A172 (cell line): ENCODE measurements at places on chromosomes 2 and 18. TPM values are rescaled to one million over a fixed set of nuclear protein-coding genes. Genes with fewer than 3 reads are reported as not detected.

Gene EVA1A
- 24.6 and 38.3 TPM in 2 replicates for total RNA-seq

Gene GMPPA
- 52.5 and 54.7 TPM in 2 replicates for total RNA-seq

Gene BOLL
- not detected in 2 replicates for total RNA-seq

Gene GRP
- total RNA-seq = not detected in 2 replicates

Gene AFF3
- total RNA-seq = 1.9 and 6.7 TPM in 2 replicates

Gene UPP2
- total RNA-seq = not detected in 2 replicates

Gene FBXO48
- 0.43 and 0.67 TPM in 2 replicates for total RNA-seq

Gene SCN9A
- 6.3 and 8.2 TPM in 2 replicates for total RNA-seq

Gene MYO7B
- 1.6 and 6.1 TPM in 2 replicates for total RNA-seq

Gene ATP6V1C2
- 0.14 and 0.16 TPM in 2 replicates for total RNA-seq

Gene VWC2L
- total RNA-seq = not detected in 2 replicates

Gene G6PC2
- total RNA-seq = not detected in 2 replicates

Gene IL36RN
- not detected in 2 replicates for total RNA-seq

Gene MBP
- not detected in 2 replicates for total RNA-seq

Gene HNMT
- total RNA-seq = 22.6 and 32.8 TPM in 2 replicates

Gene ZNF396
- 0.33 and 0.57 TPM in 2 replicates for total RNA-seq

Gene B3GNT7
- total RNA-seq = 0.17 TPM in 1 of 2 replicates, not detected in the other

Gene INHBB
- total RNA-seq = 0.16 and 0.17 TPM in 2 replicates

Gene ANKRD39
- 33.5 and 37.9 TPM in 2 replicates for total RNA-seq

Gene FAM237A
- not detected in 2 replicates for total RNA-seq

Gene FIGLA
- total RNA-seq = not detected in 2 replicates

Gene E2F6
- total RNA-seq = 31.2 and 38.8 TPM in 2 replicates

Gene PLA2R1
- total RNA-seq = 1.7 and 2.5 TPM in 2 replicates

Gene RTP5
- total RNA-seq = not detected in 2 replicates

Gene SRD5A2
- not detected in 2 replicates for total RNA-seq

Gene CFAP221
- 0.22 and 0.57 TPM in 2 replicates for total RNA-seq

Gene ALPP
- total RNA-seq = 0.84 and 2.1 TPM in 2 replicates

Gene REG1B
- total RNA-seq = not detected in 2 replicates

Gene COL6A3
- total RNA-seq = 2.5 and 4.8 TPM in 2 replicates

Gene NT5C1B
- not detected in 2 replicates for total RNA-seq

Gene CRYGD
- not detected in 2 replicates for total RNA-seq

Gene GALR1
- not detected in 2 replicates for total RNA-seq

Gene LINC00305
- not detected in 2 replicates for total RNA-seq

Gene GTF2A1L
- 0.62 TPM in 1 of 2 replicates, not detected in the other for total RNA-seq

Gene PTGR3
- total RNA-seq = 7.6 and 7.9 TPM in 2 replicates

Gene NLRC4
- total RNA-seq = not detected in 2 replicates

Gene CDKL4
- total RNA-seq = 0.10 TPM in 1 of 2 replicates, not detected in the other

Gene RGPD3
- total RNA-seq = 0.21 and 0.36 TPM in 2 replicates

Gene POTEJ
- not detected in 2 replicates for total RNA-seq

Gene CCNYL1
- 4.9 and 5.5 TPM in 2 replicates for total RNA-seq

Gene RIOK3
- total RNA-seq = 42.7 and 71.1 TPM in 2 replicates

Gene SLC9A2
- 0.77 and 1.2 TPM in 2 replicates for total RNA-seq

Gene CHRNG
- not detected in 2 replicates for total RNA-seq

Gene AOX1
- total RNA-seq = 8.4 and 13.2 TPM in 2 replicates

Gene KCNE4
- total RNA-seq = 0.17 TPM in 1 of 2 replicates, not detected in the other

Gene ACVR1C
- total RNA-seq = not detected in 2 replicates

Gene NCKAP5
- total RNA-seq = 0.07 and 3.7 TPM in 2 replicates

Gene ZSWIM2
- not detected in 2 replicates for total RNA-seq

Gene FN1
- 15.5 and 17.2 TPM in 2 replicates for total RNA-seq

Gene MCFD2
- 211 and 213 TPM in 2 replicates for total RNA-seq
